ENCODE measurements at places on chromosomes 6 and 20.

DNA sequence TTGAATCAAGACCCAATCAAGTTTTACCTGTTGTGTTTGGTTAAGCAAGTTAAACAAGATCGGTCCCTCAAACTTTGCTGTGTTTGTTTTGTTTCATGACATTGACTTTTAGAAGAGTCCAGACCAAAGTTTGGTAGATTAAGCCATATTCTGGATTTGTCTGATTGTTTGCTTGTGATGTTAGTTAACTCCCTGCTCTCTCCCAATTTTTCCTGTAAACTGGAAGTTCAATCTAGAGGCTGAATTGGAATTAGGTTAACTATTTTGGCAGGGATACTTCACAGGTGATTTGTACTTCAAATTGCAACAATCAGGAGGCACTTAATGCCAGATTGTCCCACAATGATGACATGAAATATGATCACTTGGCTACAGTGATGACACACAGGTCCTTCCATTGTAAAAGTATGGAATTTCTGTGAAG is 13.6 kb upstream of the SH3BGRL2 start:
- DNase-seq = no peak

- no peak for DNase-seq
These were observed 18.6 kb upstream of the SPO11 start for GRCh38 chr20:57310821-57311514.

DNA sequence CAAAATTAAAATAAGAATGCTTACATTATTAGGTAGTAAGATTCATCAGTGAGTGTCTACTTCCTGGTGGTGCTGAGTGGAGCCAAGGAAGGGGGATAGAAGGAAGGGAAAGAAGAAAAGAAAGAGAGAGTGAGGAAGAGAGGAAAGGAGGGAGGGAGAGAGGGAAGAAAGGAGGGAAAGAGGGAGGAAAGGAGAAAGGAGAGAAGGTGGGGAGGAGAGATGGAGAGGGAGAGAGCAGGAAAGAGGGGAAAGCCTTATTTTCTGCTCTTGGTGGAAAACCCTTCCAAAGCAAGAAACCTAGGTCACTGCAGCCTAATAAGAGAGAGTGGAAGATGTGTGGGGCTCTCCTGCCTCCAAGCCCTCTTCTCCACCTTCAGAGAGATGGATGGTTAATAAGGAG is 90.2 kb upstream of the EEF1E1 start:
- no peak for DNase-seq

GRCh38 chr6:33944686-33945411 is 141.0 kb upstream of the MLN start:
- no peak for DNase-seq

DNA sequence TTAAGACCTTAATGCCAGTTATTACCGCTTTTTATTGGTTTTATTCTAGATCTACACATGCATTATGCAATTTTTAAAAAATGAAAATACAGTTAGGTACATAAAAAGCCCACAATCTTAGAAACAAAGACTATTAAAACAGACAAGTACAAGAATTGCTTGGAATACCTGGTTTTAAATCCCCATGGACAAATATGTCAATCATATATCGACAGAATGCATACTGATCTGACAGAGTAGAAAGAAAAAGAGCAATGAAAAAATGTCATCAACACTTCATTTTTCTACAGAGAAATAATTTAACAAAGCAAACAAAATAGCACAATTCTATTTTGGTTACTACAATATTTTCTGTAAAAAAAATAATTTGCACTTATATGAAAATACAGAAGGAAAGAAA is 139.7 kb downstream of the TRDN start:
- no peak for DNase-seq

DNA sequence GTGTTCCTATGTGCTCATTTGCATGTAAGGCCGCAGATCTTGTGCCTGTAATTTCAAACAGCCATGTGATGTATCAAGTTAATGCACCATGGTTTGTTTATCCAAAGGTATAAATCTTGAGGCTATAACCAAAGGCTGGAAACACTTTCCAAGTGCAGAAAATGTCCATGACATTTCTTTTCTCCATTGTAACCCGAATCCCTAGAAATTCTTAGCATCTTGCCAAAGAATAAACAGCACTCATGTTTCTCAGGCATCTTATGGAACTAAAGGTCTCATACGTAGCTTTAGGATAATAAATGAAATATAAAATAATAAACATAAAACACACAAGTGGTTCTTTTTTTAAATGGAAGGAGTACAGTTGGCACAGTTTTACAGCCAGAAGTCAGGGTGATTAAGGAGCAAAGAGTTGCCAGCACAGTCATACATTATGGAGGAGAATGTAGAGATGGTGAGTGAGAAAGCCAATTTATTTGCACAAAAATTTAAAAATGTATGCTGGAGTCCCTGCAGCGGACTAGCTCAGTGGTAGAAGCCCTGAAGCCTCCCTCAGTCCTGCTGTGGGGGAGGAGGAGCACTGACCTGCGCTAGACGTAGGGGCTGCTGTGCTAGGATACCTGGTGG is 18.0 kb downstream of the CDH26 start:
- no peak for DNase-seq

GRCh38 chr6:37047689-37048402 is 42.4 kb downstream of the FGD2 start:
- no peak for DNase-seq

DNA sequence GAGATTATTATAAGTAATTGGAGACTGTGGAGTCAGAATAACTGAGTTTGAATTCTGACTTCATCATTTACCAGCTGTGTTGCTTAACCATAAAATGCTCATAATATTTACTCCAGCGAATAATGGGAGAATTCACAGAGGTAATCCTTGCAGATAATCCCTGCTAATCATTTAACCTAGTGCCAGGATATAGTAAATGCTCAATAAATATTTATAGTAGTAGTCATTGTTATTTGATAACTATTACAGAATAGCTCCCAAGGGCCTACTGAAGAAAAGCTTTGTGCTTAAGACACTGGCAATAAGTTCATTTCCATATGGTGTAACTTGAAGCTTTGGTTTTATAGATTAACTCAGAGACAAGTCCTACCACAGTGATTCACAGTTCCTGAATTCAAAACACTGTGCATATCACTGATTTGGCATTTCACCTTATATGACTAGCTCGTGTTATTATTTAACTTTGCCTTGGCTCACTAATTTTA is 208.8 kb upstream of the PLCB4 start:
- DNase-seq = peak; percentile 96

GRCh38 chr6:148611213-148611612 is 135.6 kb upstream of the UST start:
- DNase-seq = peak; percentile 45

DNA sequence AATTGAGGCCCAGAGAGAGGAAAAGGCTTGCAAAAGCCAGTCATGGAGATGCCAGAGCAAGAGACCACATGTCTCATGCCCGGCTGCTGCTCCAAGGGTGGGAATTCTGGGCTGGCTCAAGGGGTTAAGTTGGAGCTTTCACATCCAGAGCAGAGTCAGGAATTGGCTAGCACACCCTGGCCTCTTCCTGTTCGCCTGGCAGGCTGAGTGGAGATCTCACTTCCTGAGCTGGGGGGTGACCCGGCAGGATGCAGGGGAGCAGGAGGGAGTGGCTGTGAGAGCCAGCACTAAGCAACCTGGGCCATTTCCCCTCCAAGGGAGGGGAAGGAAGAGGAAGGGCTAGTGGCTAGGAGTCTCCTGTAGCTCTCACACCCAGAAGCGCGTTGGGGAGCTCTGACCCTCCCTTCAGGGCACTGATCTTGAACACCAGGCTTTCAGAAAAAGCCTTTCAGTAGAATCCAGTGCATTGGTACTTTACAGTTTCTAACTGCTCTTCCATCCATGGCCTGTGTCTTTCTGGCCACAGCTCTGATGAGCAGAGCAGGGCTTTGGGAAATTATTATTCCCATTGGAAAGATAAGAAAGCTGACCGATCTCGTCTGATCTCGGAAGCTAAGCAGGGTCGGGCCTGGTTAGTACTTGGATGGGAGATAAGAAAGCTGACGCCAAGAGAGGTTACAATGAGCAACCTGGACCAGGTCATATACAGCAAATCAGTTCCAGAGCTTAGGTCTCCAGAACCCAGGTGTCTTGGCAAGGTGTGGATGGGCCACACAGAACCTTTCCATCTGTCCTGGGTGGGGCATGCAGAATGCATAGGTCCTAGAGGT is 2.2 kb upstream of the CCM2L start:
- no peak for DNase-seq

GRCh38 chr6:169847141-169847674 is 95.8 kb downstream of the ERMARD start:
- DNase-seq = no peak

DNA sequence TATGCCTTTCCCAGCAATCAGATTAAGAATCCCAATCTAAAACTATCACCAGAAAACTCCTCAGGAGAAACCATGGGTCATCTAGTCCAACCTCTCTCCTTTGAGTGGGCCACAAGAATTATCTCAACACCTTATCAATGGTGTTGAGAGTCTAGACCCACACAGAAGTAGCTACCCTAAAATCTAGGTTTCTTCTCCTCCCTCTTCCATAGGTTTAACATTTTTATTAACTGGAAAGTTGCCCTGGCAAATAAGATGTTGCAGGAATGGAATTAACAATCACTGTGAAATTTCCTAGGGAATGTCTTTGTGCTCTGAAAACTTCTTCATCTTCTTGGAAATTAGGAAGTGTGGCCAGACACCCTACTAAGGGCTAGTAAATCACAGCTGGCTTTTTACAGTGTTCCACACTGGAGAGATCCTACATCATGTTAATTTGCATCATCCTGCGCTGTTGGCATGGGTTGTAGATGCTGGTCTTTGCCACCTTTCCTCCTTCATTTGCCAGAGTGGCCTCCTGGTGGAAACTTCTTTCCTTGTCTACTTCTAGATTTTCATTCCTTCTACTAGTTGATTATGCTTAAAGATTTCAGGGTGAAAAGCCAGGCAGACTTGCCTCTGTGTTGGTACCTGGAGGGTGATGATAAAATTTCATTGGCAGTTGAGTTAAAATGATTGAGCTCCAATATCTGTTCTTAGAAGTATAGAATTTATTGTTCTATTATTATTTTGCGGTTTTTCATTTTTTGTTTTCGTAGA is 2.7 kb downstream of the TNFAIP3 start:
- DNase-seq = no peak

- no peak for DNase-seq
These were observed 482.7 kb upstream of the CITED2 start for GRCh38 chr6:139857143-139857542.

GRCh38 chr6:27138837-27139755 is 108.4 kb upstream of the PRSS16 start:
- DNase-seq = peak; percentile 84

- DNase-seq = peak; percentile 34
These were observed 77.8 kb downstream of the ZFAND3 start for GRCh38 chr6:37897321-37897720.

GRCh38 chr20:43731469-43731868 is 4.7 kb upstream of the GTSF1L start:
- peak; percentile 83 for DNase-seq

GRCh38 chr20:44033344-44033743 is 118.7 kb downstream of the TOX2 start:
- DNase-seq = peak; percentile 50

DNA sequence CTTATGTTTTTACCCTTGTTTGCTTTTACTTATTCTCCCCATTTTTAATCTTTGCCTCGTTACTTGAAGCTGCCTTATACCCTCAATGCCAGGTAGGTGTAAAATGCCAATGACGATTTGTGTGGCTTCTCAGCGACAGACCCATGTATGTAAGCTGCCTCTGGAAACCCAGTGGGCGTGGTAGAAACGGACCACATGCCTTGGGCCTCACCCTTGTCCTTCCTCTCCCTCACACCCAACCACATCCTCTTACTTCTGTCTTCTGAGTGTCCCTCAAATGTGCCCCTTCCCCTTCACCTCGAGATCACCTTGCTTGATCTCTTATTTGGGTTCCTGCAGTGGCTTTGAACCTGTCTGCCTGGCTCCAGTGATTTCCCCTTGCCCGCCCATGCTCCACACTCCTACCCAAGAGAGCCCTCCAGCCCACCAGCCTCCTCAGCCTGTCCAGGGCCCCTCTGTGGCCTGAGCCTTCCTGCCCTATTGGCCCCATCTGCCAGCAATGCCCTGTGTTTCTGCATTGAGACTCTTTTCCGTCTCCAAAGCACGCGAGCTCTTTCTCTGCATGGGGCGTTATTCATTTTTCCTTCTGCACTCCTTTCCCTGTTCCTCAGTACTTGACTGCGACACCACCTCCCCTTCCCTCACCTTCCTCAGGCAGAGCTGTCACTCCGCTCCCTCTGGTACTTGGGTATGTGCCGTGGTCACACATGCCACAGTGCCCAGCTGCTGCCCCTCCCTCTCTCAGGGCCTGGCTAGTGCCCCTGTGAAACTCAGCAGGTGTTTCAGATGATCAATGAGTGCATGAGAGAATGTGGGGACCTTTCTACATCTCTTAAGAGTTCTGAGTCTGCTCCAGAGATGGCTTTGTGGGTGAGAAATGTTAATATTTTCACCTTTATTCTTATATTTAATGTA is 115.4 kb downstream of the SLX4IP start:
- no peak for DNase-seq

- peak; percentile 73 for DNase-seq
These were observed 917 bp upstream of the TEAD3 start for GRCh38 chr6:35497571-35498421.

GRCh38 chr6:45445749-45446549 is 68.2 kb upstream of the SUPT3H start:
- peak; percentile 100 for DNase-seq

DNA sequence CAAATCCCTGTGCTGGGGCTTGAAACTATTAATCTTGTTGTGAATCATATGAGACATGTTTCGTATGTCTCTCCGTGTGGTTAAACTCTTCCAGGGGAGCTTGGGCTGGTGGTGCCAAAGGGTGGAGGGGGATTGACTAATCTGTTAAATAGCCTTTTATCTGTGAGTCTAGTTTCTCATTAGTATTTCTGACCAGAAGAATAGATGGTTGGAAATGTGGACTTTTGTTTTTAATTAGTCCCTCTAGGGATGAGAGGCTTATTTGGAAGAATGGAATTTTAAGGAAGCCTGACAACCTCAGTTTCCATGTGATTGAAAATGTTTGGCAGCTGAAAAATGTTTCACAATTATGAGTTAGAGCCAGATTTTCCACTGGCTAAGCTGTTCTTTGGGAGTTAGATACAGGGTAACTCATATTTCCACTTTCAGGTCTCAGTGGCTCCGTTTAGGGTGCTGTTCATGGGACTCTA is 117.3 kb downstream of the BCKDHB start:
- DNase-seq = peak; percentile 99

GRCh38 chr6:127514773-127515227 is 4.3 kb downstream of the MTCL3 start:
- peak; percentile 49 for DNase-seq

DNA sequence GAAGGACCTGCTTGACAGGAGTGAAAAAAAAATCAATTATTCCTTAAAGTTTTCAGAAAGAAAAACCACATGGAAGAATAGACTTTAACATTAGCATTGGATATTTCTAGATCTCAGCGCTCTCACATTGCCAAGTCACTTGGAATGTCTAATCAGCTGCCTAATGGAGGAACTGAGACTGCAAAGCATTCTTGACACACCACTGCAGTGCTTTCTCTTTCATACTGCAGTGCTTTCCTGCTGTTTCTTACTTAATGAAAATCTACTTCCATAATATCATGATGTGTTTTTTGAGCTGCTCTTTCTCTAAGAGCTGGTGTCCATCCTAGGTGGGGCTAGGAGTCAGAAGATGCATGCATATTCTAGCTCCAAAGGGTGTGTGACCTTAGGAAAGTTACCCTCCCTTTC is 20.4 kb upstream of the MCM3 start:
- DNase-seq = peak; percentile 9

Measured in fibroblast of skin of right quadriceps (primary cell).